Caki2 (cell line): ENCODE measurements at places on chromosomes 1 and 21. TPM values are rescaled to one million over a fixed set of nuclear protein-coding genes. Genes with fewer than 3 reads are reported as not detected.

Gene IVL
- not detected in 2 replicates for total RNA-seq

- DNase-seq = no peak
These were observed 3.4 kb upstream of the LACTBL1 start for GRCh38 chr1:22976127-22976460.

- DNase-seq = no peak
These were observed 5.5 kb upstream of the TOMM20 start for GRCh38 chr1:235134171-235134570.

Gene DNAJC11
- 34.8 and 36.9 TPM in 2 replicates for total RNA-seq

GRCh38 chr1:32275424-32275823, 16.5 kb upstream of the HDAC1 start:
- no peak for DNase-seq

Gene VWA5B1
- not detected in 2 replicates for total RNA-seq
